ENCODE measurements at places on chromosomes 6 and 20. TPM values are rescaled to one million over a fixed set of nuclear protein-coding genes. Genes with fewer than 3 reads are reported as not detected.

- no peak for DNase-seq
These were observed 5.9 kb downstream of the RPS6KA2 start for GRCh38 chr6:166621114-166621540.

DNA sequence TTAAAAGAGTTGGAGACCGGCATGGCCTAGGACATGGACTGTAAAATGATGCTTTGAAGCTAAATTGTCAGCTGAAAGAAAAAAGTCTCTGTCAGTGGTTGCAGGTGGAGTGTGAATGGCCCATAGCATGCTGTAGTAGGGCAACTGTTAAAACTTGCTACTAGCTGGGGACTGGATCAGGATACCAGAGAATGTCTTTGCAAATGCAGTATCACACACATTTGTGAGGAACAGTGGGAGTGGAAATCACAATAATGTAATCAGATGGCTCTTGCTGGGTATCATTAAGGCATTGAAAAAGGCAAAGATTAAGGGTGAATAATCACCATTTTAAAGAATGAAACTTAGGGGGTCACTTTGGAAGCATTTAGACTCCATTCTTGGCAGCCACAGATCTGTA is 737.9 kb downstream of the EYS start:
- no peak for DNase-seq

SLC26A8 gene
- not detected for total RNA-seq

DNA sequence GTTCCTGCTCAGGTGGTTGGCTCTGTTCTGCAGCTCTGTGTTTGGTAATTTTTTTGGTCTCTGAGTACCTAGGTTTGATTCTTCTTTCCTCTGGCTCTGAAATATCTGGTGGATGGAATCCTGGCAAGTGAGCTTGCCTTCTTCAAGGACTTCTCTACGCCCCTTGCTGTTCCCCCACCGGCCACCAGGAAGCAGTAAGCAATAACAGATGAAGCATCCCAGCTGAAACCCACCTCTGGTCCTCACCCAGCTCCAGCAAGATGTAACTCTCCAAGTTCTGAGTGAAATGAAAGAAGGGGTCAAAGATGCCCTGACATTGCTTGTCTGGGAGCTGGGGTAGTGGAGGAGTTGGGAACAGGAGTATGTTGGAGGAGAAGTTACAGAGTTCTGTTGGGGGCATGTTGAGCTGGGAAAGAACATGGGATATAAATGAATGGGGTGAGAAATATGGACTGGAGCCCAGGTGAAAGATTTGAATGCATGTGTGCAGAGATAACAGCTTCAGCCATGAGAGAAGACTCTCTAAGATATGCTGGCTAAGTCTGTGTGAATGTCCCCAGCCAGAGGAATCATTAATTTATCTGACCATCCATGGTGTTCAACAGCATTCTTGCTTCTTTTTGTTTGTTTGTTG is 51.3 kb upstream of the GLP1R start:
- no peak for DNase-seq

DNA sequence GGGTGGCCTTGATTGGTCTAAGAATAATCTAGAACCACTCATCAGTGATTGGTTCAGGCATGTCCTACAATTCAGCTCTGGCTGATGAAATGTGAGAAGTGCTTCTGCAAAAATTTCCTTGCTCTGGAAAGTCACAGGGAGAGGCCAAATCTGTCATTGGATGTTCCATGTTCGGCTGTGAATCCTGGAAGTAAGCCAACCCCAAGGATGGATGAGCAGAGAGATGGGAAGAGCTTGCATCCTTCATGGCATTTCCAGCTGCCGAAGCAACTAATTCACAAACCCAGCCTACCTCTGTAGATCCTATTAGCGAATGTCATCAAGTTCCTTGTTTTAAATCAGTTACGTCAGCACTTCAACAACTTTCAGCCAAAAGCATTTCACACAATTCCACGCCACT is 187.2 kb upstream of the SOX4 start:
- no peak for DNase-seq

- DNase-seq, result no peak
These were observed 72.2 kb upstream of the NAA20 start for GRCh38 chr20:19944772-19945459.

GRCh38 chr6:158095031-158095430 is 73.0 kb downstream of the SERAC1 start:
- no peak for DNase-seq

ORC3 gene
- 16.4 TPM for total RNA-seq

- DNase-seq, result no peak
These were observed 660 bp downstream of the STXBP5 start for GRCh38 chr6:147204843-147205311.

VSX1 gene
- not detected for total RNA-seq

SLC17A9 gene
- total RNA-seq, result 23.1 TPM

COL19A1 gene
- total RNA-seq, result 0.56 TPM

SLPI gene
- total RNA-seq, result 113 TPM

GRCh38 chr6:162219266-162219665 is 508.3 kb downstream of the PRKN start:
- no peak for DNase-seq

GRCh38 chr20:49346682-49347081 is 68.8 kb upstream of the ZNFX1 start:
- DNase-seq, result no peak

- no peak for DNase-seq
These were observed 5.4 kb downstream of the UCKL1 start for GRCh38 chr20:63950701-63951397.

Data from colonic mucosa (tissue), 4 donors.